ENCODE measurements at places on chromosomes 1 and 21. TPM values are rescaled to one million over a fixed set of nuclear protein-coding genes. Genes with fewer than 3 reads are reported as not detected.

- DNase-seq = peak; percentile 67
These were observed 333.6 kb downstream of the NPHP4 start for GRCh38 chr1:5658340-5659316.

DNA sequence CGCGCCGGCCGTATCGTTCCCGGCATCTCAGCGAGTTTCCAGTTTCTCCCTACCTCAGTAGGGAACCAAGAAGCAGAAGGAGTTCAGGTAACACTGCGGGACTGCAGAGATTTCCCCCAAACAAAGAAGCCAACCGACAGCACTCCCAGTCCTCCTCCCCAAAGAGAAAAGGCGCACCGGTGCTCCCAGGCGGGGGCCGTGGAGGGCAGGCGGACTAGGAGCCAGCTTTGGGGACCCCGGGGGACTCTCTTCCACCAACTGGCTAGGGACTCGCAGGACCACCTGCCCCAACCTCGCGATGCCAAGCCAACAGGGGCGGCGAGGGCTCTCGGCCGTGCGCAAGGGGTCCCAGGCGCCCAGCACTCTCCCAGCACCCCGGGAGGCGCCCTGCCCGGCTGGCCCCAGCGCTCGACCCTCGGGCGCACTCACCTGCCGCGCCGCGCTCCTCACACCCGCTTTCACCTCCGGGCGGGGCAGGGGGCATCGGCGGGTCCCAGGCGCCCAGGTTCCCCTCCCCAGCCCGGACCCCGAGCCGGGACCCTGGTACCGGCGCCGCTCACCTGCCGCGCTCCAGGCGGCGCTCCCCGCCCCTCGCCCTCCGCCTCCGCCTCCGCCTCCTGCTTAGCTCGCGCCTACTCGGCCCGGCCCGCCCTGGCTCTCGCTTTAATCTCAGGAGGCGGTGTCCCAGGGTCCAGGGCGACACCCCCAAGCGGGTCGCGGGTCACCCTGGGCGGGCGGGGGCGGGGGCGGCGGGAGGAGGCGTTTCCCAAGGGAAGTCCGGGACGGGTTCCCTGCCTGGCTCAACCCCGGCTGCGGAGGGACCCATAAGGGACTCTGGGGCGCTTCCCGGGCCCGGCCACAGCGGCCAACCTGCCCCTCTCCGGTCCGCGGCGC, at the start of gene TMPRSS2:
Gene TMPRSS2, minus strand, starts transcription at position 638 of the 894 bp plus-strand sequence. CDS start 10,025 bp downstream, outside the sequence.
- DNase-seq = peak; percentile 74

DNA sequence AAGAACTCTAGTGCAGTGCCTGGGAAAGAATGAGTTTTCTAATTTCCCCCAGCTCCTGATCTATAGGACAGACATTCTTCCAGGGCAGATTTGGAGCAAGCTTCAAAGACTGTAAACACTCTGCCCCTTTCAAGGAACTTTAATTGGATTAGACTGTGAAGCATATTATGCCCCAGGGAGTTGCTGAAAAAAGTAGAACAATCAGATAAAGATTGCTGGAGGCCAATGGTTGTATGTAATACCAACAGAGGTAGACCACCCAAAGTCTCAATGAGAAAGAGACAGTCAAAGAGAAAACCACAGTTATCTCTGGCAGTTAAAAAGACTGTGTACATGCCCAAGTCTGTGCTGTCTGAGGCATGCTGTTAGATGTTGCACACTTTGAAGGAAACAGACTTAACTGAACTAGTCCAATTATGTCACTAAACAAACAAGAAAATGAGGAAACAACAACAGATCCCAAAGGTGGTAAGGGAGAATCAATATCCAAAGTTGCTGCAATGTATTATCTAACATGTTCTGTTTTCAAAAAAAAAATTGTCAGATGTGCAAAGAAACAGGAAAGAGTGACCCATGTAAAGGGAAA, 24.4 kb downstream of the C4BPA start:
- DNase-seq = no peak

The MIER1 gene
- 28.5 TPM for total RNA-seq

DNA sequence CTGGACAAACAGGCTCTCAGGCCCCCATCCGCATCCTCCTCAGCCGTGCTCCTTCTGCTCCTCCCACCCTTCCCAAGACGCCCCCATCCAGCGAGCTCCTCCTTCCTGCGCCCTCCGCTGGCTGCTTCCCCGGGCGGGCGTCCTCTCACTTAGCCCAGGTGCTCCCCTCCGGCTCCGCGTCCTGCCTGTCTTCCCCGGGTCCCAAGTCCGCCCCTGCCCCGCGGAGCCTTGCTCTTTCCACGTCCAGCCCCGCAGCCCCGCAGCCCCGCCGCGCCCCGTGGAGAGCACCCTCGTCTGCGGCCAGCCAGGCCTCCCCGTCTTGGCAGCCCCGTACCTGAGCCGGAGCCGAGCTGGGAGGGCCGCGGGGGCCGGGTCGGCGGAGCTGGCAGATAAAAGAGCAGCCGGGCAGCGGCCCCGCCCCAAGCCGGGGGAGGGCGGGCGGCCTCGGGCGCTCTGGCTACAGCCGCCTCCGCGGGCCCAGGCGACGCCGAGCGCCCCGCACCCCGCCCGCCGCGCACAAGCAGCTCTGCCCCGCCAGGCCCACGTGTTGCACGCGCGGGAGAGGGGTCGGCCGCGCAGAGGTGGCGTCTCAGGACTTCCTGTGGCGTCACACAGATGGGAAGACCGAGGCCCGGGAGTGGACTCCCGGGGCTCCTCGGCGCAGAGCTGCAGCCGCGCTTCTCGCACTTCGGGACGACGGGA, at the start of gene PAQR7:
Gene PAQR7, minus strand, starts transcription at position 555 of the 702 bp plus-strand sequence. CDS start 11,869 bp downstream, outside the sequence.
- peak; percentile 80 for DNase-seq

- no peak for DNase-seq
These were observed 4.2 kb downstream of the CLIC6 start for GRCh38 chr21:34673006-34673405.

The GREM2 gene
- total RNA-seq = not detected

DNA sequence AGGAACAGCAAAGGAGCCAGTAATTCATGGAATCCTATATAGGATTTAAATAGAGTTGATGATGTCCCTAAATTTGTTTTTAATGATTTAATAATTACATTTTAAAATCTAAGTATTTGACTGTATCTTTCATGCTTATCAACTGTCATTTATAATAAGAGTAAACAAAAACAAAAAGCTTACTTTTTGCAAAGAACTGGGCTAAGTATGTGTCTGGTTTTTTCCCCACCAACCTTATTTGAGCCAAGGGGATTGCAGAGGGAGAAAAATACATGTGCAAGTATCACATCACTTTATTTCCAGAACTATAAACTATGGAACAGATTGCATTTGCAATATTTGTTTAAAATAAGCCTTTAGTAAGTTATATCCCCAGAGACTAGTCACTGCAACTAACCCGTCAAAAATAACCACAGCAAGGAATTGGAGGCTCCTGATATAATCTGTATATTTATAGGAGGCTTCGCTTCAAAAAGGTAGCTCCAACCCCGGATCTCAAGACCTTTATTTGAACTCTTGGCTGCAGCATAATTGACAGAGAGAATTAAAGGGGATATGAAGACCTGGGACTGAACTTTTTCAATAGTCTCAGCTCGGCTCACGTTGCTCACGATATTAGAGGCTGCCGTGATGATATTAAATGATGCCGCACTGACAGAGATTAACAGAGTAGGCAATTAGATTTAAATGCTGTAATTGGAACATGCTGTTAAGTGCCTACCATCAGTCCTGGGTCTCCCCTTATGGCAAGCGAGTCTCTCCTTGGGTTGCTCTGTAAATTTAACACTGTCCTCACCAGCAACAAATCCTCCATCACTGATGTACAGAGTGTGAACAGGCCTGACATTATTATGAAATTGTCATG, 329.1 kb upstream of the NFIA start:
- DNase-seq = no peak

The PEAR1 gene
- total RNA-seq = 0.39 TPM

DNA sequence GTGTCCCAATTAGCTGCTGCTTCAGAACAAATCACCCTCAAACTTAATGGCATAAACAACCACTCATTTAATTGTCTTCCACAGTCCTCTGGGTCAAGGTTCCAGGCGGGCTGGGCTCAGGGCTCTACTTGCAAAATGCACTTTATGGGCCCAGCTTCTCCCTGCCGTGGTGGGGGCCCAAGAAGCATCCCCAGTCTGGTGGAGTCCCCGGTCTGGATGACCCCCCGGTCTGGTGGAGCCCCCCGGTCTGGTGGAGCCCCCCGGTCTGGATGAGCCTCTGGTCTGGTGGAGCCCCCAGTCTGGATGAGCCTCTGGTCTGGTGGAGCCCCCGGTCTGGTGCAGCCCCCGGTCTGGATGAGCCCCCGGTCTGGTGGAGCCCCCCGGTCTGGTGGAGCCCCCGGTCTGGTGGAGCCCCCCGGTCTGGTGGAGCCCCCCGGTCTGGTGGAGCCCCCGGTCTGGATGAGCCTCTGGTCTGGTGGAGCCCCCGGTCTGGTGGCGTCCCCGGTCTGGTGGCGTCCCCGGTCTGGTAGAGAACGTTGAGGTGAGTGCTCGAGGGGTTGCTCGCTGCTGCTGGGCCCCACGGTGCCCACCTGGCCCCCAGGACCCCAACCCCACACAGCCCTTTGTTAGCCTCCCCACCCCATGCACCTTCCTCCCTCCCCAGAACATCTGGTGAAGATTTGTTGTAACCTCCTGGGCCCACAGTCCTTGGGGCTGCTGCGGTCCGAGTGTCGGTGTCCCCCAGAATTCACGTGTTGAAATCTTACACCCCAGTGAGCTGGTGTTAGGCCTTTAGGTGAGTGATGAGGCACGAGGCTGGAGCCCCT, 33.8 kb downstream of the POFUT2 start:
- no peak for DNase-seq

DNA sequence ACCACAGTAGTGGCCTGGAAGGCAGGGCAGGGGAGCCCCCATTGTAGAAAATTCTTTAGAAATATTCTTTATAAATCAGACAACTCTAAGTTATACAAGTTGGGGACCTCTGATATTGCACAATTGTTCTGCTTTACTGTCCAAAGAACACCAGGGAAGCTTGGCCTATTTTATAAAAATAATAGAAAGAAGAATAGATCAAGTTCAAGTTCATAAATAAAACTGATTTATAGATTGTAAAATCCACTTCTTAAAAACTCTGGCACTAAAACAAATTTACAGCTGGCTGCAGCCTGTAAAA, 55.0 kb upstream of the GALNT2 start:
- DNase-seq = no peak

The SLC1A7 gene
- total RNA-seq = not detected

GRCh38 chr1:218677026-218677425, 331.9 kb downstream of the TGFB2 start:
- no peak for DNase-seq

The TMEM125 gene
- 19.6 TPM for total RNA-seq

GRCh38 chr1:201020040-201020591, 3.4 kb downstream of the KIF21B start:
- DNase-seq = no peak

GRCh38 chr1:235595079-235595478, 54.5 kb downstream of the GNG4 start:
- no peak for DNase-seq

- DNase-seq = no peak
These were observed 226.0 kb downstream of the PBX1 start for GRCh38 chr1:164784960-164785359.

The ZNF697 gene
- total RNA-seq = 17.9 TPM

The BNIPL gene
- total RNA-seq = 1.2 TPM

GRCh38 chr21:44304877-44305293, 5.0 kb downstream of the PFKL start:
- peak; percentile 59 for DNase-seq

The TAS1R1 gene
- total RNA-seq = not detected

- DNase-seq = peak; percentile 58
These were observed 13.9 kb downstream of the UBIAD1 start for GRCh38 chr1:11286735-11287410.

The PTGER3 gene
- total RNA-seq = 0.26 TPM

DNA sequence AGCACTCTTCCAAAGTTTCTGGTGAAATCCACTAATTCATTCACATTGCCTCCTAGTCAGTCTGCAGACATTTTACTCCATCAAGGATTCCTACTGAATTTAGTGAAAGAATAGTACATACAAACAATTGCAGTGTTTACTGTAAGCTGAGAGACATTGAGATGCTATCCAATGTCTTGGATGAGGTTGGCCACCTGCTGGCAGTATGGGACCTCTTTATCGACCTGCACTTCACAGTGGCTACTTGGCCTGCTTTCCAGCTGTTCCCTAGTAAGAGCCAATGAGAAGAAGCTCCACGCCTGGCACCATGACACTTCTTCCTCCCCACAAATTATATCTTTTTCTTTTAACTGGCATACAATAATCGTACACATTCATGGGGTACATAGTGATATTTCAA, 51.5 kb upstream of the LRIF1 start:
- no peak for DNase-seq

DNA sequence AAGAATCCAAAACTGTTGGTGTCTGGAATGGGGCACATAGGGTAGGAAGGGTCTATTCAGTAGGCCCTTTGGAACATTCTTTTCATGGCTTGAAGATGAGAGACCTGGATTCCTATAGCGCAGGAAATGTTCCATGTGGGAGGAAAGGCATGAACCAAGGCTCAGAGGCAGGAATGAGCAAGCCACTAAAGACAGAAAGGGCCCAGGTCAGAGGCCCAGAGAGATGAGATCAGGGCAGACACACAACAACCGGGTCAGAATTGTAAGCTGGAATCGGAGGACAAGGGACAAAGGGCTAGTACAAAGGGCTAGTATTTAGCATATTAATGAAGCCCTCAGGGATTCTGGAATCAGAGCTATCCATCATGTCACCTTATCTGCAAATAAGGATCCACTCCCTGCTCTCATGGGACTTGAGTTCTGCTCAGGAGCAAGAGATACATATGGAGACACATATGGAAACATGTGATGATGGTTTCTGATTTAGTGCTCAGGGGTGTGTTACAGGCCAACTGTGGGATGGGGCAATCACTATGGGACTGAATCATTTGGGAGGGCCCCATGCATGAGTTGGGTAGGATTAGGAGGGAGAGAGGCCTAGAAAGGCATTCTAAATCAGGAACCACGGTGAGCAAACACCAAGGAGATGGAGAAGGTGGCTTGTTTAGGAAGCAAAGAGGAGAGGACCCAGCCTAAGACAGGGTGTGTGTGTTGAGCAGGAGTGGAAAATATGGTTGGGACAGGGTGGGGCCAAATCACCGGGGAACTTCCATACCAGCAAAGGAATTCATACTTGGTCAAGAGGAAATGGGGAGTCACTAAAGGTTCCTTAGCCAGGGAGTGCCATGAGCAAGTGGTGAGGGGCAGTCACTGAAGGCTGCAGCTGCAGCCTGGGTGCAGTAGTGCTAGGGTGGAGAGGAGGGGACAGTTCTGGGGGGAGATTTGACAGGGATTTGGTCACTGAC, 8.6 kb downstream of the NECTIN4 start:
- DNase-seq = no peak

The POU2F1 gene
- 62.5 TPM for total RNA-seq

The MRPL39 gene
- total RNA-seq = 58.8 TPM
